Muscle of arm (tissue), 14 donors: ENCODE measurements at places on chromosomes 1 and 21.

GRCh38 chr1:244322181-244322580 is 129.5 kb downstream of the ADSS2 start:
- DNase-seq, result no peak

DNA sequence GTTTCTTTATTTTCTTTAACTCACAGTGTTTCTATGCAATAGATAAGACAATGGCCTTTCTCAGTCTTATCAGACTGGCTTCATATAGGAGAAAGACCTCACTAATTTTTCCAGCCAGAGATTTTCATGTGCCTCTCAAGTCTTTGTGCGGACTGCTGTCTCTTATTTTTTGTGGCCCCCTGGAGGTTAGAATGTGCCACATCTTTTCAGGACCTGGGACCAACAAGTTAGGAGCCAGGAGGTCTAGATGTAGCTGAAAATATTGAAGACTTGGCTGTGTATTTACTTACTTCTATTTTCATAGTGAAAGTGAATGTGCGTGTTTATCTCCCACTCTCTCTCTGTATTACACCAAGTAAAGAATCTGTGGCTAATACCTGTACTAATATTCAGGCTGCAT is 42.1 kb upstream of the CFHR3 start:
- no peak for DNase-seq

DNA sequence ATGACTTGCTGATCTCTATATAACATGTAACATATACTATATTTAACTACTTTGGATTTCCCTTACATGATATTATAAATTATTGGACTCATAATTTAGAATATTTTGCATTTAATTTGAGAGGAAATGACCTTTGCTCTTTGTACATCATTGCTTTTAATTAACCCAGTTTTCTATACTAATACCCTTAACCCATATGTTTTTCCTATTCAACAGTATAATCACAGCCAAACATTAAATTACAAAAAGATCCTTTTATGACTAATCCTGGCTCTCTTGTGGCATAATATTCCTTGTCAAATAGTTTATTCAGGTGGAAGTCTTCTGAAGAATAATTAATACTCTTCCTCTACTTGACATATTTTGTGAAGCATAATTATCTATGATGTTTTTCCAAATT is 56.0 kb upstream of the GPR52 start:
- DNase-seq, result no peak

GRCh38 chr1:8791819-8792218 is 25.6 kb downstream of the RERE start:
- no peak for DNase-seq

DNA sequence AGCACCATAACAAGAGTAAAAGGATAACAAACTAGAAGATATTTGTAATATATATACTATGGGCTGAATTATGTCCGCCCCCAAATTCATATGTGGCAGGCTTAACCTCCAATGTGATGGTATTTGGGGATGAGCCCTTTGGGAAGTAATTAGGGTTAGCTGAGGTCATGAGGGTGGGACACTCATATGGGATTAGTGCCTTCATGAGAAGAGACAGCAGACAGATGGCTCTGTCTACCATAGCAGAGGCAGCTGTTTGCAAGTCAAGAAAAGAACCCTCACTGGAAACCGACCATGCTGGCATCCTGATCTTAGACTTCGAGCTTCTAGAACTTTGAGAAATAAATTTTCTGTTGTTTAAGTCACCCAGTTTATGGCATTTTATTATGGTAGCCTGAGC is 303.6 kb downstream of the LMO4 start:
- DNase-seq, result no peak
